ENCODE measurements at places on chromosomes 7 and 10.

- no peak for DNase-seq
Measured at GRCh38 chr10:70480239-70480861, 1.8 kb downstream of the PALD1 start.

- DNase-seq = peak; percentile 61
Measured at GRCh38 chr10:31011665-31012022, 20.0 kb downstream of the ZNF438 start.

DNA sequence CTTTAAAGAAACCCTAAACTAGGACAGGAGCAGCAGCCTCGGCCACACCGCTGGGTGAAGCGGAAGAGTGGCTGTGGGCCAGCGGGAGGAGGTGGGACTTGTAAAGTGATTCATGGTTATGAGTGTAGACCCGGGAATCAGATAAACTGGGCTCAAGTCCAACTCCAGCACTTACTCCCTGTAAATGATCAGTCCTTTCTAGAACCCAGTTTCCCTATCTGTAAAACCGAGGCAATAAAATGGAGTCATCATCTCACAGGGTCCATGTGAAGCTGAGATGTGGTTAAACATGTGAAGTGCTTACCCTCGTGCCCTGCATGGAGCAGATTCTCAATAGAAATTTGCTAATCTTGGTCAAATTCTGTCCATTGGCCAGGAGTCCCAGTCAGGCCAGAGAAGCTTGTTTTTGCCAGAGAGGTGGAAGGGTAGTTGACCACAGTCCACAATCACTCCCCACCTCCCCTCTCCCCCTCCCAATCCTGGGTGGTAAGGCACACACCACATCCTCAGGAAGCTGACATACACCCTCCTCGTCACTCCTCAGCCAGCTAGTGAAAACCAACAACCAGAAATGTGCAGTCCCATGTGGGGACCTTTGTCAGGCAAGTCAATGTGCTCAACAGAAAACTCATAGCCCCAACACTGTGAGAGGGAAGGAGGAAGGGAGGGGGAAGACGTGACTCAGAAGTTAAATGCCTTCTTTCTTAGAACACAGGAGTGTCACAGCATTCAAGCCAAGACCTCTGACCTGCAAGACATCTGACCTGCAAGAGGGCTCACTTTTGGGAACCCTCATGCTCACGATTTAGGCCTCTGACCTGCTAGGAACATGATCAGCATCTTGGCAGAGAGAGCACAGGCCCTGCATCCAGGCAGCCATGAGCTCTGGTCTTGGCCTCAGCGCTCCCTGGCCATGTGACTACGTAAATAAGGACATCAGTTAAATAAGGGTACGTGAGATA, 145.1 kb downstream of the PLXNA4 start:
- peak; percentile 86 for DNase-seq

DNA sequence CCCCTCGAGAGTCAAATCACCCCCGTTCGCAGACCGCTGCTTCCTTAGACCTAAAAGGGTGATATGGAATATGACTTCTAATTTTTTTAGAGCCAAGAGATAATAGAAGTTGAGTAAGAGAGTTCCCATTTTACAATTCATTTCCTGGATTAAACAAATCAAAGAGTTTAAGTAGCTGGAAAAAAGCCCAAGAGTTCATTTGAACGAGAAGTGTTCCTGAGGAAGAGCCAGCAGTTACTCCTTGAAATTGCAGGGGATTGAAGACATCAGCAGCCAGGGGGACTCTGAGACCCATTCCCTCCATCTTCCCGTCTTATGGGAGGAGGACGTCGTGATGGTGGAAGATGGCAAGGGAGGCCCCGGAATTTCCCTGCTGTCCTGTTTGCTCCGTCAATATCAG, 277.0 kb downstream of the WDR11 start:
- DNase-seq = no peak

GRCh38 chr10:59622320-59623132, 87.1 kb downstream of the SLC16A9 start:
- DNase-seq = peak; percentile 56

DNA sequence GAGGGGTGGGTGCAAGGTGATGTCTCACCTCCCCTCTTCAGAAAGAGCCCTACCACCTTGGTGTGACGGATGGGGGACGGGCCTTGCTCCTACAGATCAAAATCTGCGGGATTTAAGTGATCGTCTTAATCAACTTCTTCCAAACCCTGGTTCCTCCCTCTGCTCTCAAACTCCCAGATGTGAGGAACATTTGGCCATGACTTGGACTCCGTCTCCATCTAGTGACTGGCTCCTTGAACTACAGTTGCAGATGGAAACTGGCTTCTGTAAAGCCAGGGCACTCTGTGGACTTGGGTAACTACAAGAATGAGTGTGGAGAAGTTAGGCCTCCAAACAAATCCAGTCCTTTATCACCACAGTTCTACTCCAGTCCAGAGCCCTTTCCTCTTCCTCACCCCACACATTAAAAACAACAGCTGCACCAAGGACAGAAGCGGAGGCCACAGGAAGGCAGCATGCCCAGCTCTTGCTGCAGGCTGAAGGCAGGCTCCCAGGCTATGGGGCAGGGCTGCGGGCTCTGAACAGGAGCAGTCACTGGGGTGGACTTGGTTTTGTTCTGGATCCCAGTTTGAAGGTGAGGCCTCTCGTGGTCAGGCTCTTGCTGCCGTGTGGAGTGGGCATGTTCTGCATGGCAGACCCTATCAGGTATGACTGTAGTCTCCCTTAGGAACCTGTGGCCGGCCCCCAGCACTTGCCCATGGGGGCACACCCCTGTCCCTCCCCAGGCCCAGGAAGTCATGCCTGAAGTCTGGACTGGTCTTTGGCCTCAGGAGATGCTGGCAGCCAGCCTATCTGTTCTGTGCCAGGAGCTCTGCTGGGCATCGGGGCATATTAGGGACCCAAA, 79.4 kb downstream of the VWC2 start:
- peak; percentile 9 for DNase-seq
